ENCODE measurements at places on chromosomes 13 and 19.

- no peak for DNase-seq
These were observed 616 bp downstream of the PINLYP start for GRCh38 chr19:43575955-43576878.

GRCh38 chr13:52454459-52454819 is 839 bp upstream of the CKAP2 start:
- DNase-seq: no peak

- DNase-seq: no peak
These were observed 6.3 kb downstream of the BCAT2 start for GRCh38 chr19:48804496-48804895.

DNA sequence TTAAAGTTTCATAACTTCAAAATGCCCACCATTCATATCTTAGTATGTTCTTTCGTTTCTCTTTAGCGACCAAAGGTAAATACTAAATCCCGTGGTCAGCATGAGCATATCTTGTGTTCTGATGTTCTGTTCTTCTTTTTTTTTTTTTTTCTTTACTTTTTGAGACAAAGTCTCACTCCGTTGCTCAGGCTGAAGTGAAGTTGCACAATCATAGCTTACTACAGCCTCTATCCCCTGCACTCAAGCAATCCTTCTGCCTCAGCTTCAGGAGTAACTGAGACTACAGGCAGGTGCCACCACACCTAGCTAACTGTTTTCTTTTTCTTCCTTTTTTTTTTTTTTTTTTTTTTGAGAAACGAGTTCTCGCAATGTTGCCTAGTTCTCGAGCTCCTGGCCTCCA is 60.9 kb upstream of the ATP12A start:
- no peak for DNase-seq

DNA sequence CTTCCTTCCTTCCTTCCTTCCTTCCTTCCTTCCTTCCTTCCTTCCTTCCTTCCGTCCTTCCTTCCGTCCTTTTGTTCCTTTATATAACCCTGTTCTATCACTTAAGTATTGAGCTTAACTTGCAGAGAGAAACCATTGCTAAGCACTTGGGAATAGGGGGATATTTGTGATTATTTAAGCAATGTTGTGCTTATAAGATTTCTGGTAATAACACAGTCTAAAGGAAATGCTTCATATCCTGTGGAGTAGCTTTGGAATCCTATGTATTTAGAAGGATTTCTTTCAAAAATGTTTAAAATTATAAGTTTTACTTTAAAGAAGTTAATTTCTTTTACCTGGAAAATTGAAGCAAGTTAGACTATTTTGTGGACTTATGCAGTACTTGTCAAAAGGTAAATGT is 209.8 kb downstream of the PCCA start:
- no peak for DNase-seq

GRCh38 chr19:52946322-52947310 is 16.1 kb downstream of the ZNF816 start:
- no peak for DNase-seq

DNA sequence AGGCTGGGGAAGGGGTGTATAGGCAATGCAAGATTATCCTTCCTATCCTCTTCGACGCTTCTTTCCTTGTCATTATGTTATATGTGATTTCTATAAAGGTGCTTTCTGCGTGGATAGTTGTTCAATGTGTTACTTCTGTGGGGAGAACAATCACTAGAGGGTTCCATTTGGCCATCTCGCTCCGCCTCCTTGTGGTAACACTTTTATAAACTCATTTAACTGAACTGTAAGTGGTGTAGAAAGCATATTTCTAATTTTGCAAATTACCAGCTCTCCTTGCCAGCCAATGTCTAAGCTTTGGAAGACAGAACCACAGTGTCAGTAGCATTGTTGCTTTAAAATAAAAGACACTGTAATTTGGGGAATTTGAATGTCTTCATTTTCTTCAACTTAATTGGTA is 1093.7 kb upstream of the MIR17HG start:
- no peak for DNase-seq

DNA sequence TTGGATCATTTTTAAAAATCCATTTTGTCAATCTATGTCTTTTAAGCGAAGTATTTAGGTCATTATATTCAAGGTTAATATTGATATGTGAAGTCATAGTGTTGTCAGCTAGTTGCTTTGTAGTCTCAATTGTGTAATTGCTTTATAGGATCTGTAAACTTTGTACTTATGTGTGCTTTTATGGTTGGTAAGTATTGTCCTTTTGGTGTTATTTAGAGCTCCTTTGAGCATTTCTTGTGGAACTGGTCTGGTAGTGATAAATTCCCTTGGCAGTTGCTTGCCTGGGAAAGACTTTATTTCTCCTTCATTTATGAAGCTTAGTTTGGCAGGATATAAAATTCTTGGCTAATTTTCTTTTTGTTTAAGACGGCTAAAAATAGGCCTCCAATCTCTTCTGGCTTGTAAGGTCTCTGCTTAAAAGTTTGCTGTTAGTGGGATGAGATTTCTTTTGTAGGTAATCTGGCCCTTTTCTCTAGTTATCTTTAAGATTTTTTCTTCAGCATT is 368.8 kb downstream of the SPRY2 start:
- DNase-seq: no peak

- DNase-seq: no peak
These were observed 3.7 kb downstream of the ZNF136 start for GRCh38 chr19:12166626-12167025.

All from amygdala (tissue), 56 donors.